ENCODE measurements at places on chromosomes 6 and 20. TPM values are rescaled to one million over a fixed set of nuclear protein-coding genes. Genes with fewer than 3 reads are reported as not detected.

DNA sequence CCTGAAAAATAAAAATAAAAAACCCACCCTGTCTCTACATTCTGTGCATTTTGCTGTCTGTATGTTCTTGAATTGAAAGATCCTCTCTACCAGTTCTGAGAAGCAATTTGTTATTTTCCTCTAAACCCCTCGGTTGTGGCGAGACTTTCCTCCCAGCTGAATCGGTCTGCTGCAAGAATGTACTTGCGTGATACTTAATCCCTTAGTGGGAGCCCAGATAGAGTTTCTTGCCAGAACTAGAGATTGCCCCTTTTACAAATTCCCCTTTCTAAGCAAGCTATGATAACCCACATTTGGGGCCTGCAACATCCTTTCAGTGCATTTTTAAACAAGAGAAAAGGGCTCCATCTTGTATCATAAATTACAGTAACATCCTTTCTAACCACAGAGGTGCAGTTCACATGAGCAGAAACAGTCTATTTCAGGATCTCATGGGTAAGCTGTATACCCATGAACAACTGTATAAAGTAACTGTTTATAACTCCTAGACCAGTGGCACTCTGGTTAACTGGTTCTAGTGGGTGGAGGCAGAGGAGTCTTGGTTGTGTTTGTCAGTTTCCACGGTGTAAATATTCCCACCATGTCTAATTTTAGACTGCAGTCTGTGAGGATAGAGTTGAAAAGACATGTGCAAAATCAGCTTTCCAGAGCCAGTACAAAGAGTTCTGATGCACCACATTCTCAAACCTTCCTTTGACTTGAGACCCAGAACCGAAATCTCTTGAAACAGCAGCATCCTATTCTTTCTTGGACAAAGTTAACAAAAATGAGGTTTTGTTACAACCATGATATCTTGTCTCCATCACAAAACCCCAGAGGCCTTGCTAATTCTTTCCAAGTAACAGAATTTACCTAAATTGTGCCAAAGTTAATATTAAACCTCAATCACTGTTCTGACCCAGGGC, 113.1 kb upstream of the ZNF217 start:
- no peaks in the 10 kb centered on the region for H3K36me3 ChIP-seq
- no peaks in the 10 kb centered on the region for H3K27me3 ChIP-seq
- H3K4me1 ChIP-seq: peaks cover 22% of the 10 kb centered on the region
- no peak overlapping the region for H3K4me3 ChIP-seq
- DNase-seq: peak; percentile 16
- H3K27ac ChIP-seq: peak overlapping the region; percentile 14

C20orf202 gene
- total RNA-seq: not detected

DNA sequence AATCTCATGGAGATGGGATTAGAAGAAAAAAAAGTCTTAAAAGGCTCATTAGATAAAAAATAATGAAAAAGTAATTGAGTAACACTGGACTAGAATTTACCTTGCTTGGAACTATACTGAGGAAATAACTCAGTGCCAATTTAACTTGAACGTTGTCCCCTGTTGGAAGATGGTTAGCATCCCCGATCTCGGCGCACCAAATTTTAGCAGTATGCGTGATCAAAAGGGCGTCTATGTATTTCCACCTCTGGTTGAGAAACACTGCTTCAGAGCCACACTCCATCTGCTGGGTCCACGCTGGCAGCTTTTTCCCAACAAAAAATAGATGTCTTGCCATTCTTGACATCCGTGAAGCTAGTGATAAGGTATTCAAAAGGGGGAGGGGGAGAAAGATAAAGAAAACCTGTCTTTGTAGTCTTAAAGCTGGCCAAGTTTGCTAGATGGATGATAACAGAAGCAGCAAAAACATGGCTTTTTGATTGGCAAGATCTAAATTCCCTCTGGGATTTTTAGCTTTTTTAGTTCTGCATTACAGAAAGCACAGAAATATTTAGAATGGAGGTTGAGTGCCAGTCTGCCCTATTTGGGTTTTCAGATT, 6.4 kb downstream of the HINT3 start:
- no peaks in the 10 kb centered on the region for H3K36me3 ChIP-seq
- no peak overlapping the region for H3K27ac ChIP-seq
- H3K4me3 ChIP-seq: no peak overlapping the region
- no peaks in the 10 kb centered on the region for H3K27me3 ChIP-seq
- DNase-seq: no peak

- H3K27ac ChIP-seq: no peak overlapping the region
- H3K27me3 ChIP-seq: no peaks in the 10 kb centered on the region
- H3K4me1 ChIP-seq: peaks cover 18% of the 10 kb centered on the region
- no peak for DNase-seq
- no peaks in the 10 kb centered on the region for H3K36me3 ChIP-seq
- H3K4me3 ChIP-seq: no peak overlapping the region
These were observed 37.3 kb downstream of the HDDC2 start for GRCh38 chr6:125264476-125264875.

DNA sequence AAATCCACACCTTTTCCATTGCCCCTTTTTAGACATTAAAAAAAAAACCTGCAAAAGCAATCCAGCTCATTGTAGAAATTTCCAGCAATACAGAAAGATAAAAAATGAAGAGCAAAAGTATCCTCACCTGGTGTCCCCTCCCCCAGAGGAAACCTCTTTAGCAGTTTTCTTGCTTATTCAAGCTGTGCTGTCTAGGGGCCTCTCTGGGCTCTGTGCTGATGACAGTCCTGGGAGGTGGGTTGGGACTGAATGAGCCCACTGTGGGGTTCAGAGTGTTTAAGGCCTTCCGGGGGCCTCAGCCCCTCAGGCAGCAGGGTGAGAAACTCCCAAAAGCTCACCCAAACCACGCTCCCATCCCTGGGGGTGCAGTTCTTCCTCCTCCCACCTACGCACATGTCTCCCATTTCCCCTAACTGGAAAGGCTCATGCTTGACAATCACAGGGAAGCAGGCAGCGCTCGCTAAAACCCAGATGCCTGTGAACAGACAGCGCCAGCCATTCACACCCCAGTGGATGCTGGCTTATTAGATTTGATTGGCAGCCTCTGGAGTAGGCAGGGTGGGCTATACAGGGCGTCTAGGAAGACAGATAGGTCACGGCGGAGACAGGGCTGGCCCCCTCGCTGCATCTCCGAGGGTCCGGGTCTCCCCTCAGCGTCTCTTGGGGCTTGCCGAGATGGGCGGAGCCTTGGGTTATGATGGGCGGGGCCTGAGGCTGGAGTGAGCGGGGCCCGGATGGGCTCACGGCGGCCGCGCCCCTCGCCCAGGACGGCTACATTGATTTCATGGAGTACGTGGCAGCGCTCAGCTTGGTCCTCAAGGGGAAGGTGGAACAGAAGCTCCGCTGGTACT, 4.6 kb downstream of the GUCA1A start:
- no peaks in the 10 kb centered on the region for H3K4me1 ChIP-seq
- no peak overlapping the region for H3K4me3 ChIP-seq
- no peaks in the 10 kb centered on the region for H3K27me3 ChIP-seq
- no peak for DNase-seq

GRCh38 chr6:143743301-143744166, 65.8 kb downstream of the PHACTR2 start:
- H3K27me3 ChIP-seq: no peaks in the 10 kb centered on the region
- no peaks in the 10 kb centered on the region for H3K36me3 ChIP-seq
- DNase-seq: peak; percentile 18
- H3K4me3 ChIP-seq: peak overlapping the region; percentile 21

- no peaks in the 10 kb centered on the region for H3K36me3 ChIP-seq
- no peak for DNase-seq
- no peaks in the 10 kb centered on the region for H3K27me3 ChIP-seq
- no peak overlapping the region for H3K27ac ChIP-seq
- H3K4me1 ChIP-seq: peaks cover 10% of the 10 kb centered on the region
These were observed 128.8 kb downstream of the PHACTR1 start for GRCh38 chr6:12845224-12846004.

PRDM13 gene
- not detected for total RNA-seq

DNA sequence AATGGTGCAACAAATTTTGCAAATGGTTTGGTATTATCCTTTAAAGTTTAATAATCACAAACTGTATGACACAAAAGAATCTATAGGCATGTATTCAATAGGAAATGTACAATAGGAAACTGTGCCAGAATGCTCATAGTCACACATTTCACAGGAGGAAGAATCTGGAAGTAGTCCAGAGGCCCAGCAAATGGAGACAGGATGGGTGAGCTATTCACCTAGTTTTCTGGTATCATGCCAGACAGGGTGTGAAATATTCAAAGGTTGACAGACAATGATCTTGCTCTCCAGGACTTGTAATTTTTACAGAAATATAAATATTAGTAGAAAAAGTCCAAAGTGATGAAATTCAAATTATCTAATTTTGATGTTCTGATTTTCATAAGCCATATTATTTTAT, 520.1 kb upstream of the IMPG1 start:
- H3K36me3 ChIP-seq: no peaks in the 10 kb centered on the region
- H3K27ac ChIP-seq: no peak overlapping the region
- no peaks in the 10 kb centered on the region for H3K4me1 ChIP-seq
- DNase-seq: peak; percentile 1
- H3K27me3 ChIP-seq: no peaks in the 10 kb centered on the region

DNA sequence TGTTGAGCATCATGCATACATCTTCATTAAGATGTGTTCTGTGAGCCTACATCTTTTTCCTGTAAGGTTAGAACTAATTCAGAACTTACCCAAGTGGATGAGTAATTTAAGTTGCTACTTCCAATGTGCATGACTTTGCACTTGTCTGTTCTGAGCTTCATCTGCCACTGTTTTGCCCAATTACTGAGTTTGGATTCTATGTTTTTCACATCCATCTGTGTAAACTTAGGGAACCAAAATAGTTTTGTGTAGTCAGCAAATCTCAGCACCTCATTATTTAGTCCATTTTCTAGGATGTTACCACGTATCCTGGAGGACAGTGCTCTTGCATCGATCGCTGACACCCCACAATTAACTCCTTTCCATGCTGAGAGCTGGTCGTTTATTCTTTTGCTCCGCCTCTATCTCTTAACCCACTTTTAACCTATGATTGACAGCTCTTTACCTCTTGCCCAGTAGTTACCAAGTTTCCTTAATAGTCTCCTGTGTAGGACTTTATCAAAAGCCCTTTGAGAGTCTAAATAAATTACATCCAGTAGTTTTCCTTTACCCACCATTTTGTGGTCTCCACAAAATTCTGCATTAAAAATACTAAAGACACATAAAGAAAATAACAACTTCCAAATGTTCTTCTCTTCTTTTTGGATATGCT, 44.2 kb upstream of the CITED2 start:
- no peaks in the 10 kb centered on the region for H3K36me3 ChIP-seq
- H3K4me1 ChIP-seq: 0 out of 2 replicates have a peak, but pooled peaks cover 3% of the 10 kb centered on the region
- H3K4me3 ChIP-seq: no peak overlapping the region
- no peak overlapping the region for H3K27ac ChIP-seq
- no peaks in the 10 kb centered on the region for H3K27me3 ChIP-seq
- DNase-seq: peak; percentile 19

DNA sequence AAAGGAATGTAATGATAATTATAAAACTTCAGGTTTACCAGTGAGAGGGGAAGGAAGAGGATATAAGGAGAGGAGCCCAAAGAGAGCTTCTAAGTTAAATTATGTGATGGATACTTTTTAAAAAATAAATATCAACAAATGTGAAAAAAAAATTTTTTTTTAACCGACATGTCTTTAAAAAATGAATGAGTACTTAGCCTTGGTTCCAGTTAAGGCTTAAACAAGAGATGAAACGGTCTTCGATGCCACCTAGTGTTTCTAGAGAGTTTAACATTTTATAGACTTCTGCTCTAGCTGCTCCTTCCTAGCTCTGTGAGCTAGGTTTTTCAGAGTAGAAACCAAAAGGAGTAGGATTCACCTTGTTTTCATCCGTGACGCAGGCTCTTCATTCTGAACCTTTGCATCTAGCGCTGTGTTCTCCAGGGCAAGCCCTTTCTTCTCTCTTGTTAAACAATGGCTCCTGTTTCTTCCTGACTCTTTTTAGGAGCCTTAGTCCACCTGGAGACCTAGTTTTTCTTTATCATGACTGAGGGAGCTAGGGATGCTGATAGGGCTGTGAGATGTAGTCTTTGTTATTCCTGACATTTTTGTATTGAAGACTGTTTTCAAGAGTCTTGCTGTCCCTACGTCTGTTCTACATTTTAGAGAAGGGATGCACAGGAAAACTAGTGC, 42.4 kb upstream of the GNRH2 start:
- H3K27me3 ChIP-seq: no peaks in the 10 kb centered on the region
- H3K4me3 ChIP-seq: no peak overlapping the region
- DNase-seq: peak; percentile 67
- no peaks in the 10 kb centered on the region for H3K4me1 ChIP-seq

NNAT gene
- total RNA-seq: not detected

GRCh38 chr6:22363166-22363713, 66.4 kb upstream of the PRL start:
- no peaks in the 10 kb centered on the region for H3K36me3 ChIP-seq
- no peak overlapping the region for H3K27ac ChIP-seq
- H3K4me3 ChIP-seq: no peak overlapping the region
- H3K4me1 ChIP-seq: no peaks in the 10 kb centered on the region

Data from GM23248 (cell line).